ENCODE measurements at places on chromosomes 3 and 15.

DNA sequence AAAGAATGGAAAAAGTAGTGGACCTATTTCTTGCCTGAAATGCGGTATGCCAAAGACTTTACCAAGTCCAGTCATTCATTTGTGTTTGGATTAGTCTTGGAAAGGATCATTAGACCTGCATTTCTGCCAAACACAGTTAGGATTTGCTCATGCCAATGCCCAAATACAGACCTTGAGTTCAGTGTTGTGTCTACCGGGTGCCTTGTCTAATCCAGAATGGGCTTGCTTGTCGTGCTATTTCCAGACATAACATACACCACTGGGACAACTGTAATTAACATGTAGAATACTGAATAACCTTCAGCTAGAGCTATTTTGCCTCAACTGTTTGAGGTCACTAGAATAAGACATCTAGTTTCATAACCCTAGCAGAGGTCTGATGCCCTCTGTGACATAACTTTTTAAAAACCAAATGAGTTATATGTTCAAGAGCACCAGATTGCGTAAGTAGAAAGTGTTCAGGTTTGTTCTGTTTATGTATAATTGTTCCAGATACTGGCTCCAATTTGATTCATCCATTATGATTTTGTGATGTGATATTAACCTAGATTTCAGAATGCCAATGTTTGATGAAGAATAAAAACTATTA lies 145.3 kb upstream of the DPH6 start:
- DNase-seq = no peak

- no peak for DNase-seq
Measured at GRCh38 chr15:39296955-39297354, 283.9 kb upstream of the THBS1 start.

DNA sequence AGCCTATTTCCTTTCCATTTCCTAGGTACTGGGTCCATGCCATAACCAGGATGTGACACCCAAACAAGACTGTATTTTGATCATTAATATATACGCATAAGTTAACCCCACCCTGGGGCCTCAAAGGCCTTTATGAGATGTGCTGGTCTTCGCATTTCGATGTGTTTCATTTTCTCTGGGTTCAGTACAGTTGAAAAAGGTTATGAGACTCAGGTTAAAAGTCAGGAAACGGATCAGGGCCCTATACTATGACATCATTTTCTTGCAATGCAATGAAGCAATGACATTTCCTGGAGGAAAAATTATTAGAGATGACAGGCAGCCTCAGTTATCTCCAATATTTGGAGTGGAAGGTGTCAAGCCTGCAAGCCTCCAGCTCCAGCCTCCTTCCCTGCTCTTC lies 31.7 kb downstream of the TMEM212 start:
- DNase-seq = no peak

GRCh38 chr15:67396114-67396513 lies 124.8 kb upstream of the C15orf61 start:
- DNase-seq = no peak

DNA sequence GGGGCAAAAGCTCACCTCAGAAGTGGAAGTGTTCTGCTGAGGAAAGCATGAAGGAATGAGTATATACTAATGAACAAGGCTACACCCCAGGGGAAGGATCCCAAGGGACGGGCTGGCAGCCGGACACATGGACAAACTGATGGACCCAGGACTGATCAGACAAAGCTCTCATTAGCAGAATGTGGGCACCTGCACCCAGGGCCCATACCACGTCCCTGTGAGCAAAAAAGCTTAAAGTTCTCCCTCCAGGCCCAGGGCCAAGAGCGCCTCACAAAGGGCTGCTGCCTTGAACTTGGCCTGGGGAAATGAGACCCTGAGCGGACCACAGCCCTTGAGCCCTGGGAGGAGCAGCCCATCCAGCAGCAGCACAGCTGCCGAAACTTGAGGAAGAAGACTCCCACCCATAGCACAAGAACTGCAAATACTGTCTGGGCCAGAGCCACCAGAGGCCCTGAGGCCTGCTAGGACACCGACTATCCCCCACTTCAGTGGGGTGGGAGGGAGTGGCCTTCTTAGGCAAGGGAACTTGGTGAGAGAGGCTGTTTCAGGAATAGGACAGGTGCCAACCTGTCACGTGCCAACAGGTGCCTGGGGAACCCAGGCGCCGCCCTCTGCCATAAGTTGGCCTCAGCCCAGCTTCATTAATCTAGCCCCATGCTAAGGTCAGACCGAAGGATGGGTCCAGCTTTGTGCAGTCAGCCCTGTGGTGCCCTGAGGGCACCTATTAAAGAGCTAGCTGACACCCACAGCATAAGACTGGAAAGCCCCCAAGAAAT lies 2.3 kb upstream of the GMPPB start:
- DNase-seq = no peak

- no peak for DNase-seq
Measured at GRCh38 chr3:85864896-85865295, 906.1 kb downstream of the CADM2 start.

- no peak for DNase-seq
Measured at GRCh38 chr3:140943781-140944552, 2.3 kb downstream of the SLC25A36 start.

GRCh38 chr3:143551761-143552160 lies 296.5 kb downstream of the SLC9A9 start:
- no peak for DNase-seq

DNA sequence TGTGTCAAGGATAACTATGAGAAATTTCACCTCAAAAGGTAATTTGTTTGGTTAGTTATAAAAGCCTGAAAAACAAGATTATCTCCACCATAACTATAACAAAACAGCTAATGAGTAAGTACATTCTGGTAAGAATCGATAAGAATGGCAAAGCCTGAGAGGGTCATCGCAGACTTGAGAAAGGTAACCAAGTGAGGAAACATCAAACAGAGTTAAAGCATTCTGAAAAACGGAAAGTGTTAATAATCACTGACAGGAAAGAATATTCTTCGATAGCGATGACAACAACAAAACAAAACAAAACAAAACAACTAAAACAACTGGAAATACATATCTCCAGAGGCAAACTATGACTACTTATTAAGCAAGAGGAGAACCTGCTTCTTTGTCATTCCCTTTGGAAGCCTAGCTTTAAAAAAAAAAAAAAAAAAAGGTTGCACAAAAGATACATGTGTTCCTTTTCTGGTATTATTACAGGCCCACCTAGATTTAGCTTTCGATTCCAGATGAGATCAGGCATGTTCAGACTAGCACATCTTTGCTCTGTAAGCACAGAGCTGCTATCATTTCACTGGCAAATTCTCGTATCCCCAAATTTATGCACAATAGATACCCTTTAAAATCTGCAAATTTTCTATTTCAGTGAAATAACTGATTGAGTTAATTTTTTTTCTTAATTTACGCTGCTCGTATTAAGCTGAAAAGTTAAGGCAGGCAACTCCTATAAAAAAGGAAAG lies 155.6 kb downstream of the TIGIT start:
- DNase-seq = no peak

DNA sequence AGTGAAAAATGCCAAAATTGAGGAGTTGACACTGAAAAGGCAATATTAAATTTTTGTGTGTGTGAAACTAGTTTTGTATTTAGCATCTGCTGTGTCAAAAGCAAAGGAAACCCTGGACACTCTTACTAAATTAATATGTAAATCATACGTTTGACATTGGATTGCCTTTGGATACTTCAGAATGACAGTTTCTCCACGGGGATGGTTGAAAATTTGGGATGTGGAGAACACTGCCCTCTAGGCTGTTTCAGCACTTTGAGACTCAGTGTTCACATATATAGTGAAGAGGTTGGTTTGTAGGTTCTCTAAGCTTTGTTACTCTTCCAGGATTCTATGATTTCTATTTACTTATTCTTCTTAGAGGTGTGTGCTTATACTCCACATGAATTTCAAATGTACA lies 3.0 kb downstream of the ROBO2 start:
- DNase-seq = no peak

DNA sequence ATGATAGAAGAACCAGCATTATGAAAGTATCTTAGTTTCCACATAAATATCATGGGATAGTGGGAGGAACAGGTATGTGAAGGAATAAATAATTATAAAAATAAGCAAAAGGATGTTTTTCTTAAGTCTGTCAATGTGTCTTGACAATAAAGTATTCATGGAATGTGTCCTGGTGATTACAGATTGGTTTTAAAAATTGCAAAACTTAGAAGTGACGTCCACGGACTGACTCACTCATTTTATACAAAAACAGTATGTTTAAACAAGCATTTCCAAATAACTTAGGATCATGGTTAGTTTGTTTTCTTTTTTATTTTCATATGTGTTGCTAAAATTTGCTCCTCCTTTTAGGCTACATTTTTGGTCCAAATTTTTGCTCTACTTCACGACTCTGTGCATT lies 687.0 kb upstream of the NECTIN3 start:
- no peak for DNase-seq

DNA sequence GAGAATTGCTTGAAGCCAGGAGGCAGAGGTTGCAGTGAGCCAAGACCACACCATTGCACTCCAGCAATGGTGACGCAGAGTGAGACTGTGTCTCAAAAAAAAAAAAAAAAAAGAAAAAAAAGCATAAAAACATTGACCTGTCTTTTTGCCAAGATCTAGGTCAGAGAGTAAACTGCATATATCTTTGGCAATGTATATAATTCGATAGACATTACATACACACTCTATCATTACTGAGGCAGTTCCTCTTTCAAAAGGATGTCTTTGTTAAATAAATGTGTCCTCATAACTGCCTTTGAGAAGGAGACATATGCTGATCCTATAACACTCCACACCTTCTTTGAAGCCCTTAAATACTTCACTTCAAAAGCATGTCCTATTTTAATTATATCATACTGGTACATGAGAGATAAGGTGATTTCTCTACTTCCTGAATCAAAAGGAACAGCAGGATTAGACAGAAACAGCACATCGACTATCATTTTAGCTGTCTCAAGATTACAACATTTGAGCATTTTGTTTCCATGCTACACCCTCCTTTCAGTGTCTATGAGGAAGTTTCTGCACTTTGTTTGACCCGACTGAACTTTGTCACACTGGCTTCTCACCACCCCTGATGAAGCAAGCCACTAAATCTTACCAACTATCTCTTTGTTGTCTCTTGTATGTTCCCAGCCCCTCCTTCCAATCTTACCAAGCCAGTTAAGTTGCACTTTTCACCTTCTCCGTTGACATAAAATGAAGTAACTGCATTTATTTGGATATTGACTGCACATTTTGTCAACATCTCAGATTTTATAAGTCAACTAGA lies 335.8 kb downstream of the MECOM start:
- no peak for DNase-seq

GRCh38 chr15:75437721-75438120 lies 13.8 kb downstream of the SIN3A start:
- DNase-seq = no peak

GRCh38 chr3:178741020-178741419 lies 204.8 kb downstream of the KCNMB2 start:
- DNase-seq = no peak

DNA sequence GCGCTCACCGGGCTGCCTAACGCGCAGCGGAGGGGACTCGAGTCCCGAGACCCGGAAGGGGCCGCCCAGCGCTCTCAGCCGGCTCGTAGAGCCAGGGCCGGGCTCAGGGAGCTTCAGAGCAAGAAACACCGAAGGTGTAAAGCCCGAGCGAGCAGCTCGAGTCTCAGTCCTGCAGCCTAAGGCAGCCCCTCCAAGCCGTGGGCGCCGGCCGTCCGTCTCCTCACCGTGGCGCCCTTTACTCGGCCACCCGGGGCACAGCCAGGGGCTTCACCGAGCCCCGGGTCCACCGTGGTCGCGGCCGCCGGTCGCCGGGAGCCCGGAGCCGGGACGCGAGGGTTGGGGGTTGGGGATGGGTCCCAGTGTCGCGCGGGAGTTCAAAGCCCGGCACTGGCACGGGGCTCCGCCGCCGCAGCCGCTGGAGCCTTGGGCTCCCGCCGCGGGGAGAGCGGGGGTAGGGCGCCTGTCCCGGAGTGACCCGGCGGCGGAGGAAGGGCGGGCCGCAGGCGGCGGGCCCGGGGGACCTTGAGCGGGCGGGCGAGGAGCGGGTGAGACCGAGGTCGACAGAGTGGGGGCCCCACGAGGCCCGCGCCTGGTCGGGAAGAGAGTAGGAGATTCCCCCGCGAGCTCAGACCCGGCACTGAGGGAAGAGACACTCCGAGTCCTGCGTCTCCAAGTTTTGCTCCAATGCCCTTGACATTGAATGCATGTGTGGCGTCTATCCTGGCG lies 26.9 kb upstream of the THRB start:
- no peak for DNase-seq

GRCh38 chr3:86563400-86563970 lies 427.5 kb downstream of the VGLL3 start:
- no peak for DNase-seq

DNA sequence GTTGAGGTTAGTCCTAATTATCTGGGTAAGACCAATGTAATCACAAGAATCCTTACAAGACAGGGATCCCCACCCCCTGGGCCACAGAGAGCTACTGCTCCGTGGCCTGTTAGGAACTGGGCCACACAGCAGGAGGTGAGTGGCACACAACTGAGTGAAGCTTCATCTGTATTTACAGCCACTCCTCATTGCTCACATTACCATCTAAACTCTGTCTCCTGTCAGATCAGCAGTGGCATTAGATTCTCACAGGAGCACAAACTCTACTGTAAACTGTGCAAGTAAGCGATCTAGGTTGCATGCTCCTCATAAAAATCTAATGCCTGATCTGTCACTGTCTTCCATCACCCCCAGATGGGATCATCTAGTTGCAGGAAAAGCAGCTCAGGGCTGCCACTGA lies 58.5 kb upstream of the CRBN start:
- no peak for DNase-seq

DNA sequence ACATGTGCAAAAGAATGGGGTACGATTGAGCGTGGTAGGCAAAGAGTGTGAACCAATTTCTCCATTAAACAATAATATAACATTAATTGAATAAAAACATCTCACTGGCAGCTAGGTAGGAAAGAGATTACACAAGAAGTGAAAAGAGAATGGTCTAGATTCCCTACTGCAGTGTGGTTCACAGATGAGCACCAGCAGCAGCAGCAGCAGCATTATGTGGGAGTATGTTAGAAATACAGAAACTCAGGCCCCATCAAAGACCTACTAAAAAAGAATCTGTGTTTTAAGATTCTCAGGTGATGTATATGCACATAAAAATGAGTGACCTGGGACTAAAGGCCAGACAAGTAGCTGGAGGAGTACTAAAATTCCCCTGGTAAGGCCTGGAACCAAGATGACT lies 118.2 kb downstream of the ADAM10 start:
- no peak for DNase-seq

DNA sequence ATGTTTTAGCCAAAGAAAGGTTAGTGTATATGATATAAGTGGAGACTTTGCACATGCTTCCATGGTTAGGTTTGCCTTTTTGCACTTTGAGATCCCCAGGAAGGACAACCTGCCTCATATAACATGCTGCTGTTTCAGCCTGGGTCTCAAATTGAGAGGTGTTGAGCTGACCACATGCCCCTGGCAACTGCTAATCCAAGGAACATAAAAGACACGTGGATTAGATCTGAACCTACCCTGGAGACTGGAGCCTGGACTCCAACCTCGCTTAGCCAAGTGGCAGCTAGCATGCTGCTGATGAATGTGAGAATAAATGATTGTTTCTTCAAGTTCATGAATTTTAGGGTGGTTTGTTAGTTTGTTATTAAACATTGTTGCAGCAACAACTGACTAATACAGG lies 301.8 kb upstream of the TBC1D5 start:
- DNase-seq = no peak

- no peak for DNase-seq
Measured at GRCh38 chr3:64163755-64164148, 61.5 kb downstream of the PRICKLE2 start.

Data from stimulated activated CD4-positive, alpha-beta T cell treated with anti-CD3 and anti-CD28 coated beads, Interleukin-12 subunit alpha, Interleukin-12 subunit beta, amount 100 ng/mL, for 24 hours (primary cell).